WTC11 (cell line): ENCODE measurements at places on chromosomes 16 and 17. TPM values are rescaled to one million over a fixed set of nuclear protein-coding genes. Genes with fewer than 3 reads are reported as not detected.

GRCh38 chr16:28984091-28984490, 761 bp upstream of the LAT start:
- H3K4me1 ChIP-seq: no peaks in the 10 kb centered on the region
- H3K27ac ChIP-seq: no peak overlapping the region
- H3K4me3 ChIP-seq: no peak overlapping the region
- H3K27me3 ChIP-seq: no peaks in the 10 kb centered on the region

The ITGA2B gene
- total RNA-seq: 21.5 to 30.3 TPM (median 28.5 TPM) in 3 replicates

The RHBDF1 gene
- total RNA-seq: 40.9 to 60.8 TPM (median 44.2 TPM) in 3 replicates

The KRTAP4-9 gene
- total RNA-seq: not detected in 3 replicates

DNA sequence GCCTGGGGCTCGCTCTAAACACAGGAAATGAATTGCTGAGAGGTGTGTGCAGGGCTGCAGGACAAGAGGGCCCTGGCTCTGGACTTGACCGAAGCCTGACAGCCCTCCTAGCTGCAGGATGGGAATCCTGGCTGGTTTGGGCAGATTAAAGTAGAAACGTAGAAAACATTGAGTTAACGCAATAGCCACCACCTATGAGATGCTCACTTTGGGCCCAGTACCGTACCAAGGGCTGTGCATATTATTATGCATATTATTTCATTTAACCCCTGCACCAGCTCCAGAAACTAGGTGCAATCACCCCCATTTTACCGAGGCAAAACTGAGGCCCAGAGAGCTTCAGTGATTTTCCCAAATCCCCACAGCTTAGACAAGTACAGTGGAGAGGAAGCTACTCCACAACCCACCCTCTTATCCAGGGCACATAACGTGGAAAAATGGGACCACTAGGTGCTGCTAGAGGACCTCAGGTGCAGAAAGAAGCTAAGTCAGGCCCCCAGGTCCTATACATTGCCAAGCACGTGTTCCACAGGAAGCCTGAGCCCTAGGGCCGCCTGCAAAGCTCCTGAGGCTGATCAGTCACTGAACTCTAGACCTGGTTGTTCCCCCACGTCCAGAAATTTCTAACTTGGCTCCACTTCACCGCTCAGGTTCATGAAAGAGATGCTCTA, 79.2 kb downstream of the MYH11 start:
- no peaks in the 10 kb centered on the region for H3K36me3 ChIP-seq
- DNase-seq: peak; percentile 58
- H3K27me3 ChIP-seq: peaks cover 9% of the 10 kb centered on the region

The IL17C gene
- total RNA-seq: 0.80 to 1.9 TPM (median 1.5 TPM) in 3 replicates
